ENCODE measurements at places on chromosomes 7 and 10.

DNA sequence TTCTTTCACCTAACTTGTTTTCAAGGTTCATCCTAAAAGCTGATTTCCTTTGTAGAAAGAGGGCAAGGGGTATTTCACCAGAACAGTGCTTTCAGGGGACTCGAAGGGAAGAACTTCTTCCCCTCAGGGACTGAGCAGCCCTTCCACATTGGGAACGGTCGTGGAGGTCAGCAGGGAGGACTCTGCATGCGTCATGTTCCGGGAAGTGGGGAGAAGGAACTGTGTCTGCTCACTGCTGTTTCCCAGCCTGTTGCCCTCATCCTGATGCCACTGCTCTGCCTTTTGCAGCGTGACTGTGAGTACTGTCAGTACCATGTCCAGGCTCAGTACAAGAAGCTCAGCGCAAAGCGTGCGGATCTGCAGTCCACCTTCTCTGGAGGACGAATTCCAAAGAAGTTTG is 27.2 kb downstream of the MCM10 start:
- no peak for DNase-seq

DNA sequence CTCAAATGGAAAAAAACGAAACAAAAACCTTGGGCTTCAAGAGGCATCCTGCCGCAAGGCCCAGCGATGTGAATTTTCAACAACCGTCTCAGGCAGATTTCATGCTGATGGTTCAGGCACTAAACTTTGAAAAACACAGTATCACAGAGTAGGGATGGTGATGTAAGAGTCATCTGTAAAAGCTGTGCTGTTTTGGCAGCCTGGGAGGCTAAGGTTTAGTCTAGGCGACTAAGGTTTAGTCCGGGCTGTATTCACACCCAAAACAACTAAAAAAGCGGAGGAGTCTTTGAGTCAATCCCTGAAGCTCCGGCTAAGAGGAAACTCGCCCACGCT is 420 bp upstream of the MINPP1 start:
- DNase-seq, result no peak

DNA sequence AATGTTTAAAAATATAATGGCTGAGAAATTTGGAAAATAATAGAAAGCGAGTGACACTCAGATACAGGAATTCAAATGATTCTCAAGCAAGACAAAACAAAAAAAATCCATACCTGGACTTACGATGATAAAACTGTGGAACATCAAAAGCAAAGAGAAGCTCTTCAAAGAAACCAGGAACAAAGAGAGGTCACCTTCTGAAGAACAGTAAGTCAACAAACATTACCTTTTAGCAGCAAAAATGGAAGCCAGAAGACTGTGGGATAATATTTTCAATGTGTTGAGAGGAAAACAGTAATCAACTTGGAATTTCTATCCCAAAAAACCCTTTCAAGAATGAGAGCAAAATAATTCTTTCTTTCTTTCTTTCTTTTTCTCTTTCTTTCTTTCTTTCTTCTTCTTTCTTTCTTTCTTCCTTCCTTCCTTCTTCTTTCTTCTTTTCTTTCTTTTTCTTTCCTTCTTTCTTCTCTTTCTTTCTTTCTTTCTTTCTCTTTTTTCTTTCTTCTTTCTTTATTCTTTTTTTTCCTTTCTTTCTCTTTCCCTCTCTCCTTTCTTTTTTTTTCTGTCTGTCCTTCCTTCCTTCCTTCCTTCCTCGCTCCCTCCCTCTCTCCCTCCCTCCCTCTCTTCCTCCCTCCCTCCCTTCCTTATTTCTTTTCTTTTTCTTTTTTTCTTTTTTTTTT is 1.8 kb upstream of the CPA5 start:
- no peak for DNase-seq

GRCh38 chr7:126685596-126685995 is 567.1 kb downstream of the GRM8 start:
- no peak for DNase-seq

GRCh38 chr10:5434017-5434753 is 21.8 kb downstream of the NET1 start:
- peak; percentile 68 for DNase-seq

DNA sequence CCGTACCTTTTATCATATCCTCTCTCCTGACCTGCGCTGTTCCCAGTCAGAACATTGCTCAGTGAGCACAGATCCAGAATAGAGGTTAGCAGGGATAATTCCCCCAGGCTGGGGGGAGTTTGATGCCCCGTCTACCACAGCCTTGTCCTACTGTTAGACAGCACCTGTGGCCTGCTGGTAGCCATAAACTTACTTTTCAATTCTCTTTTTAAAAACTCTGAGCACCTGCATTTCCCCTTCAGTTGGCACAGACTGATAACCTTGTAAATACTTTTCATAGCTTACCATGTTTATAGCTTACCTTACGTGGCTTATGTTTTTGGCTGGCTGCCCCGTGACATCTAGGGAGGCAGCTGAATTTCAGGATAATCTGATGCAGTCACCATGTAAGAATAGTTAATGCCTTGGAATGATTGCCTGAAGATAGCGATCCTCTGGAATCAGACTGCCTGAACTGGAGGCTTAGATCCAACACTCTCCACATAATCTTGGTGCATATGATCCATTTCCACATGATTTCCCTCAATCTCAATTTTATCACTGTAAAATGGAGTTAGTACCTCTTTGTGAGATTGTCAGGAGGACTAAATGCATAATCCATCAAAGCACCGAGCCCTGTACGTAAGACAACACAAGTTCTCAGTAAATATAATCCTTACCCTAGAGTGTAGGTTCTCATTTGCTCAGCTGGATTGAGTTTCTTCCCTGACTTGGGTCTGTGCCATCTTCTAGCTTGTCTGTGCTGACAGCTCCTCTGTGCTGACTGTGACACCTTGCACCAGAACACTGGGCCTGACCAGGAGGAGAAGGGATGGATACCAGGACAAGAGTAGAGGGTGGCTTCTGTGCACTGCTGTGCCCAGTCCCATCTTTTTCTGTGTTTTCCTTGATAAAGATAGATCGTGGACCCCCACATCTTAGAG is 111.7 kb upstream of the GJD4 start:
- no peak for DNase-seq

DNA sequence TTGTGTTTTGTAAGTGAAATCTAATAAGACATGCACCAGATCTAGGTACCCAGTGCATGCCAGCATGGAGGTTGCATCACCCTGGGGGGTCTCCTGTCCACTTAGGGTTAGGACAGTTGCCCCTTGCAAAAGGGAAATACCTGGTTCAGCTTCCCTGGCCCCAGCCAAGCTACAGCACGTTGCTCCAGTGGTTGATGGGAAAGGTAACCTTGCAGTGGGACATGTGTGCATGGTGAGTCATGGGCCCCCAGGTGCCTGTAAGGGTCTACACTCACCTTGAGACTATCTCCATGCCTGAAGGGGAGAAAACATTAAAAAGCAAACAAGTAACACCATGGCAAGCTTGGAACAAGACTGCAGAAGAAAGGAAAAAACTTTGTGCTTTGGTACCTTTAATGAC is 143.9 kb downstream of the LSM5 start:
- DNase-seq, result no peak

DNA sequence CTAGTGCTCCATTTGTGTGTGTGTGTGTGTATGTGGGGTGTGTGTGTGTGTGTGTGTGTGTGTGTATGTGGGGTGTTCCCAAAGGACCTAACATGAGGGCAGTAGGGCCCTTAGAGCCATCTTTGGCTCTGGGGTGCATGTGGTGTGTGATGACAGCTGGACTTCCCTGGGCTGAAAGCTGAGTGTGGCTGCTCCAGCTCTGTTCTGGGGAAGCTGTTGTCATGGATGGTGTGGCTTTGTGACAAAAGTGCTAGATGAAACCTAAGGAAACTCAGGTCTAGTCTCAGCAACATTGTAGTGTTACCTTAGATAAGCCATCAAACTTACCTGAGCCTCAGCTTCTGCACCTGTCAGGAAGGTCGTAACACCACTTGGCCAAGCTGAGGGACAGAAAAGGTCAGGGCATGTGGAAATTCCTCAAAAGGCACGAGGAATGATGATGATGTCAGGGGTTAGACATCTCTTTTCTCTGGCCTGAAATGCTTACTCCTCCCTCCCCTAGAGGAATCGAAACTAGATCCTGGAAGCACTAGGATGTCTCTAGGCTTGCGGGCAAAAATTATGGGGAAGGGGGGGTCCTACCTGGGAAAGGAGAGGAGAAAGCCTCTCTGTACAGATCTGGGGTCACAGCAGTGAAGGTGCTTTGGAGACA is 115.4 kb downstream of the RPS24 start:
- no peak for DNase-seq

DNA sequence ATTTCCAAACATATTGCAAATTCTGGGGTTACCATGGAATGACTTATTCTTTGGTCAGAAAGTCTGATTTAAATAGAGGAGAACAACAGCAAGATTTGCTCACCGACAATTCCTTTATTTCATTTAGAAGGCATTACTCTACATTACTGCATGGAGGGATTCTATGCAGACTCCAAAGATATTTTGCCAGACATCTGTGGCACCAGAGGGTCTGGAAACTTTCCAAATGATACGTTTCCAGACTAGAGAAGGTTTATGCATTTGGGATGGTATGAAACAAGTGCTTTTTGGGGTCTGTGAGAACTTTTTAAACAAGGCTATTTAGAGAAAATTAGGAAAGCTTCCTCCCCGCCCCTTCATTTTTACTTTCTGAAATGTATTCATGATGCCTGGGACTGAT is 125.3 kb downstream of the SAMD9 start:
- DNase-seq, result no peak

DNA sequence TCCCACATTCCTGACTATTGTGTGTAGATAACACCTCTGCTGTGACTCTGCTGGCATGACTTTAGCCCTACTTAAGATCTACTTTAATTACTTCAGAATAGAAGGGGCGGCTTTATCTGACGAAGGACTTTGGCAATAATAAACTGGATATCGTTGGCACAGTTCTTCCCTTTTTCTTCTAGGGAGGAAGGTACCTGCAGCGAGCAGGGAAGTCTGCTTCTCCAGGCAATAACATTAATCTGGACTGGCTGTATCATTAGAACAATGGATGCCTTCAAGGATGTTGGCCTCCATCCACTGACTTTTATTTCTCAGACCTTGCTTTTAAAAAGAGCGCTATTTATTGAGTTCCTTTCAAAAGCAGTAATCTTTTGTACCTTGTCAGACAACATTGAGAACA is 172.6 kb upstream of the THSD7A start:
- DNase-seq, result no peak
